Osteoblast (primary cell): ENCODE measurements at places on chromosomes 12 and 14. TPM values are rescaled to one million over a fixed set of nuclear protein-coding genes. Genes with fewer than 3 reads are reported as not detected.

DNA sequence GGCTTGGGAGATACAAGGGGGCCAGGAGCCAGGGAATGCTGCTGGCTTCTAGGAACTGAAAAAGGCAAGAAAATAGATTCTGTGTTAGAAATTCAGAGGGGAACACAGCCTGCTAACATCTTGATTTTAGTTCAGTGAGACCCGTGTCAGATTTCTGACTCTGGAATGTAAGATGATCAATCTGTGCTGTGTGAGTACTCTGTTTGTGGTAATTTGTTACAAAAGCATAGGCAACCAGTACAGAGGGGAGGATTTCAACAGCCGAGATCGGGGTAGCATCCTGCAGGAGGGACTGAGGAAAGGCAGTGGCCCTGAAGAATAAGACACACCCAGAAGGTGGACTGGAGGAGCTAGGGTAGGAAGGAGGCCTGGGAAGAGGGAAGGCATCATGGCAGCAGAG, 410.0 kb upstream of the CCDC196 start:
- no peak for DNase-seq

MYF5 gene
- total RNA-seq, result not detected in 2 replicates

B4GALNT3 gene
- 0.29 and 0.36 TPM in 2 replicates for total RNA-seq

DNA sequence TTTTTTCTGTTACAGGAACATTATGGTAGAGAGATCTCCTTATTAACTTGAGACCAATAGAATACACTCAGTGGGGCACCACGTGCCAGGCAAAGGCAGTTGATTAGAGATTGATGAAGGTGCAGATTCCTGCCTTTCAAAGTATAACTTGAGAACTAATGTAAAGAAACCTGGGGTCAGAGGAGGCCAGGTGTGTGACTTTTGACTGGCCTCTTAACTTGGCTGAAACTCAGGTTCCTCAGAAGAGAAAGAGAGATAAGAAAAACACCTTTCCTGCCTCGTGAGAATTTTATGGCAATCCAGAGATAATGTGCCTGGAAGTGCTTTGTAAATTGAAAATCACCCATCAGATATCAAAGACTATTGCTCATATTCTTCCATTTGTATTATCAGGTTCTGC, 110.7 kb upstream of the GZMB start:
- no peak for DNase-seq

CCDC60 gene
- not detected in 2 replicates for total RNA-seq

GRCh38 chr12:2924019-2924418, 33.3 kb downstream of the TULP3 start:
- peak; percentile 77 for DNase-seq

DNA sequence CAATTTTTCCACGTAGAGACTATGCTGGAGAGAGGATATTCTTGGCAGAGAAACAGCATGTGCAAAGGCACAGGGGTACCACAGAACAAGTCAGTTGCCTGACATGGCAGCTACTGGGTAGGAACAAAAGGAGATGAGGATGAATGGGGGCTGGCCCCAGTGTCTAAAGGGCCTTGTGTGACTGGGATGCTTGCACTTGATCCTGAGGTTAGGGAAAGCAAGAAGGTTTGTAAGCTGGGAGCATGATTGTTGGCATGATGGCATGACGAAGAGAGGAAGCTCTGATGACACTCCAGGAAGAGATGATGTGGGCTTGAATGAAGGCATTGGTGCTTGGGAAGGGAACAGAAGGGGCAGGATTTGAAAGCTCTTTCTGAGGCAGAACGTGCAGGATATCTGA, 139.1 kb downstream of the ZFP36L1 start:
- DNase-seq, result no peak

- DNase-seq, result no peak
Measured at GRCh38 chr12:70319605-70320004, 46.5 kb upstream of the KCNMB4 start.

DNA sequence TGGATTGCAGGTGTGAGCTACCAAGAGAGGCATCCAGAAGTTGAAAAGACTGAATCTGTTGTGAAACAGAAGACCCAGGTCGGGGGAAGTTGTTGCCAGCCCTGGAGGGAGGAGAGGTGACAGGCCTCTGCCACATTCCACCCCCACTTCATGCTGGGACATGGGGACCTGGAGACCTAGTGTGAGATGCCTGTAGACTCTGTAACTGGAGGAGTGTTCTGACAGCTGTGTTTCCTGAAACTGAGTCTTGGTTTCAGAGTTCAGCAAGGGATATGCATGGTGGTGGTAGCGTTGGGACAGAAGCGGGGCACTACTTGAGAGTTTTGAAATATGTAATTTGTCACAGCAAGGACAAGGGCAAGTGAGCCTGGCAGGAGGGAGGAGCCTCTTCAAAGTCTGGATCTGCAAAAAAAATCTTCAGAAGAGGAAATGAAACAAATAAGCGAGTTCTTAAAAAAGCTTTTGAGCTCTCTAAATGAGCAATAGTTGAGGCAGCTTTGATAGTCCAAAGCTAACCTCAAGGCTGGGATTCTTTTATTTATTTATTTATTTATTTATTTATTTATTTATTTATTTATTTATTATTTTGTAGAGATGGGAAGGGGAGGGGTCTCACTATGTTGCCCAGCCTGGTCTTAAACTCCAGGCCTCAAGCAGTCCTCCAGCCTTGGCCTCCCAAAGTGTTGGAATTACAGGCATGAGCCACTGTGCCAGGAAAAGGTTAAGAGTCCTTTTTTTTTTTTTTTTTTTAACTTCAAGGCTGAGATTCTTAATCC, 58.9 kb upstream of the EEA1 start:
- DNase-seq, result no peak

SLC2A14 gene
- under 0.01 TPM in 1 of 2 replicates, not detected in the other for total RNA-seq

GRCh38 chr14:94728950-94729349, 41.0 kb downstream of the GSC start:
- no peak for DNase-seq

DNA sequence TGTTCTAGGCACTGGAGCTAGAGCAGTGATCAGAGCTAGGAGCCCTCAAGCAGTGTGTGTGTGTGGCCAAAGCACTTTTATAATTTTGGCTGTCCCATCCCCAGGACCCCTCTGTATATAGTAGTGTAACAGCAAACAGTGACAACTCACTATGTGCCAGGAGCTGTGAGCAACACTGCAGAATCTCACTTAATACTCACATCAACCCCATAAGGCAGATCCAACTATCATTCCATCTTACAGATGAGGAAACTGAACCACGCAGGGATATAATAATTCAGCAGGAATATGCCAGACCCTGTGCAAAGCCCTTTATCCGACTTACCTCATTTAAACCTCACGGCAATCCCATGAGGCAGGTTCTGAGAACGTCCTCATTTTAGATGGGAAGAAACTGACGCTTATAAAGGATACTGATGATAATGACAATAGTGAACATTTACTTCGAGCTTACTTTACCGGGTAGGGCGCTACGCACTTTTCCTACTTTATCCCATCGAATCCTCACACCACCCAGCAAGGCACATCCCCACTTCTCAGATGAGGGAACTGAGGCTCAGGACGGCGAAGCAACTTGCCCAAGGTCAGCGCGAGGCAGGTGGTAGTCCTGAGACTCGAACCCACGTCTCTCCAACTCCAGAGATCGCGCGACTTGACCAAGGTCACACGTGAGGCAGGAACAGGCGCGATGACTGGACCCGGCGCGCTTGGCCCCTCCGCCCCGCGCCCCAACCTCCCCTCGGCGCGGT, 687 bp downstream of the RAB35 start:
- peak; percentile 83 for DNase-seq

GRCh38 chr12:111964935-111965334, 48.0 kb downstream of the TMEM116 start:
- no peak for DNase-seq

IL31 gene
- not detected in 2 replicates for total RNA-seq

RTN1 gene
- total RNA-seq, result under 0.01 and 0.29 TPM in 2 replicates

GRCh38 chr12:52714887-52715281, 11.6 kb upstream of the KRT77 start:
- no peak for DNase-seq

SMCO2 gene
- total RNA-seq, result 0.72 and 0.88 TPM in 2 replicates

DNA sequence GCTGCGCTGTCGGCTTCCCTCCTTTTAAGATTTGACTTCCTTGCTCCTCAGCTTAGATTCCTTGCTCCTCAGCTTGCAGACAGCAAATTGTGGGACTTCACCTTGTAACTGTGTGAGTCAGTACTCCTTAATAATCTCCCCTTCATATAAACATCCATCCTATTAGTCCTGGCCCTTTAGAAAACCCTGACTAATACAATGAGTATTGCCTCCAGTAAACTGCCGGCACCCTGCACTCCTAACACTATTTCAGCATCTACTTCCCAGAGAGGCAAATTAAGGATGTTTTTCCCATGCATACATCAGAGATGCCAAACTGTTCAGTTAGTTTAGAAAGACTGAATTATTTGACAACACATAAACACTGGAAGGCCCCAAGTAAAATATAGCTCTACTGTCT, 611.3 kb upstream of the TMEM132C start:
- no peak for DNase-seq

GRCh38 chr12:111993292-111994150, 19.4 kb downstream of the TMEM116 start:
- no peak for DNase-seq

KCNA5 gene
- total RNA-seq, result not detected in 2 replicates

DNA sequence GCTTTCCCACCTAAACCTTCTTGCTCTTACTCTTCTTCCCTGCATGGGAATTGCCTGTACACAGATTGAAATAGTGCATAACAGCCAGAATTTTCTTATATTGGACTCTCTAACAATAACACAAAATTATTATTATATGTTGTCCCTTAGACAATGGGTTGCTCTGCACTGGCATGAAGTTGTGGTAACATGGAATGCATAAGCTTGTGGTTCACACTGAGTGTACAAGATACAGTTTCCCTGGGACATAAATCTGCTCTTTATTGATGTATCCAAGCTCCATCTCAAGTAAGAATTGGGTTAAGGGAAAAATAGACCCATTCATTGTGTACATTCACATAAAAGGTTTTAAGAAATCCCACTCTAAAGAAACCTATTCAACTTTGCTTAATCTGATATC, 114.4 kb upstream of the NTF3 start:
- DNase-seq, result no peak

TMEM132C gene
- not detected in 2 replicates for total RNA-seq

DNA sequence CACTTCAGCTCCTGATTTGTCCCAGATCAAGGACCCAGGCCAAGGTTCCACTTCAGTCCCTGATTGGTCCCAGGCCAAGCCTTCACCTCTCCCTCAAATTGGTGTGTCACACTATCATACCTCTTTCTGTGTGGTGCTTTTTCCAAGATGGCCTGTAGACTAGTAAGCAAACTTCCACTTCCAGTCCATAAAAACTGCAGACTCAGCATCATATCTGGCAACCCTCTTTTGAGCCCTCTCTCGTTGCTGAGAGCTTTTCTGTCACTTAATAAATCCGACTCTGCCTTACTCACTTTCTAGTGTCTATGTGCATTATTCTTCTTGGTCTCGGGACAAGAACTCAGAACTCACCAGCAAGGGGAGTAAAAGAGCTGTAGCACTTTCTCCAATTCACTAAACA, 1395.1 kb downstream of the LRFN5 start:
- no peak for DNase-seq

DNA sequence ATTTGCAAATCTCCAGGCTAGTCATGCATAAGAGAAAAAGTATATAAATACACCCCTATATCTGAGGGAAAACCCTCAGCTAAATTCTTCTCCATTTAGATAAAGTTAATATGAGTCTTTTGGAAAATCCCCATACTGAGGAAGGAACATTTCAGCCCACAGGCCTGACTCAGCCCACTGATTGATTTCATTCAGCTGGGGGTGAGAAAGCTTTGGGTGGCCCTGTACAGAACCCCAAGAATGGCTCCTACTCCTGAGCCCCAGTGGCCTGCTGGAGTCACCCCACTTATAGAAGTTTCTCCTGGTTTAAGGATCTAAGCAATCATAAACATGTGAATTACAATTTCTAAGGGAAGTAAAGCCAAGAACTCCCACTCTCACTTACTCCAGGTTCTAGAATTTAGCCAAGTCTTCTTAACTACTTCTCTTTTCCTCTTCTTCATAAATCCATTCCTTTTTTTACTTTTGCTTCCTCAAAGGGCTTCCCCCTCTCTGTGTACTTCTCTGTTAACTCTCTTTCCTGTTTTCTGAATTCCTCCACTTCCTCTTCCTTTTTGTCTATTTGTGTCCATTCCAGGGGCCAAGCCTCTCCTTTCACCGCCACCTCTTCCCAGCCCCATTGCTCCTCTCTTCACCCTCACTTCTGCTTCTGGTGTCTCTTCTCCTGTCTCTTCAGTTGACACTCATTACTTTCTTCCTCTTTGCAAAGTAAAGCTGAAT, 21.0 kb downstream of the RTN1 start:
- DNase-seq, result no peak

DNA sequence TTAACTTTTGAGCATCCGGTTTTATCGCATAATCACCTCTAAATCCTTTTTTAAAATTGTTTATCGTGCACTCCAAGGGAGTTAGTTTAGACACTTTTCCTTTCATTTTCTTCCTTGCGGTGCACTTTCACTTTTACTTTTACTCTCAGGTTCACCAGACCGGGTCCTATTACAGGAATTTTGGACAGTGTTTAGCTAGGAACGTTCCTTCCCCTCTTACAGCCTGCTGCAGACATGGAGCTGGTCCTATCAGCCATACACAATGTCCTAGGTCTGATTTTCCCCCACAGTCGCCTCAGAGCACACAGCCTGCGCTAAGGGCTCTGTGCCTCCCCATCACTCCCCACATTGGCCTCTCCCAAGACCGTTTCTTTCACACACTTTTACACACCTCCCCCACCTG, 103.9 kb downstream of the ALG10 start:
- no peak for DNase-seq

DNA sequence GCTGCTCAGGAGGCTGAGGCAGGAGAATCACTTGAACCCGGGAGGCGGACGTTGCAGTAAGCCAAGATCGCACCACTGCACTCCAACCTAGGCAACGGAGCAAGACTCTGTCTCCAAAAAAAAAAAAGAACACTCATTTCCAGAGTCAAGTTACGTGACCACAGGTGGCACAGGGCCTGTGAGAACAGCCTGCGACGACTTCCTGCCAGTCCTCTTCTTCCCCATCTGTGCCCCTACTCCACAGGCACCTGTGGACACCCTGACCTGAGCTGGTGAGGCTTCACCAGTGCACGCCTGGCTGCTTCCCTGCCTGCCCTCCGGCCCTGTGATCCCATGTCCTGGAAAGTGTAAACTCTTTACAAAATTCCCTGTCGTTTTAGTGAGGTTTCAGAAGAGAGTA, 77.7 kb downstream of the PPP2R5C start:
- DNase-seq, result no peak

LRRK2 gene
- 5.0 and 5.1 TPM in 2 replicates for total RNA-seq

PTCSC3 gene
- not detected in 2 replicates for total RNA-seq

GRIP1 gene
- total RNA-seq, result under 0.01 TPM in 2 replicates

- no peak for DNase-seq
Measured at GRCh38 chr12:106113446-106113823, 25.3 kb downstream of the NUAK1 start.
